ENCODE measurements at places on chromosomes 2 and 18. TPM values are rescaled to one million over a fixed set of nuclear protein-coding genes. Genes with fewer than 3 reads are reported as not detected.

- DNase-seq = no peak
These were observed 230.5 kb upstream of the THSD7B start for GRCh38 chr2:136534811-136535210.

GRCh38 chr2:43226955-43227829 is 786 bp upstream of the ZFP36L2 start:
- peak; percentile 80 for DNase-seq

- no peak for DNase-seq
These were observed 20.8 kb upstream of the TNS1 start for GRCh38 chr2:218023636-218024035.

DNA sequence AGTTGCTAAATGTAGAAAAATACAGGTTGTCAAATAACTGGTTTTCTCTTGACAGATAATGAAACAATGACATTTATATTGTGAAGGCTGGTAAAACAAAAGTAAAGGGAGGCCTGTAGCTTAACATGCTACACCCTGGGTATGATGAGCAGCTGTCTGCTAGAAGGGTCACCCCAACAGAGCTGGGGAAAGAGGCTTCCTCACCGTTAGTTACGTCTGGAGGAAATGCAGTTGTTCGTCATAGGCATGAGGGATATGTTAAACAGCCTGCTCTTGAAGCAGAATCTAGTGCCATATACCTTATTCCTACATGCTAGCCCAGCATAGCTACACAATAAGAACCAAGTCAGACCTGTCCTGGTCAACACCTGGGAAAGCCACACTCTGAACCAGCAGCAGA is 49.9 kb downstream of the LPIN2 start:
- no peak for DNase-seq

STPG4 gene
- total RNA-seq = not detected

KCNG3 gene
- total RNA-seq = 0.02 TPM

MOGAT1 gene
- not detected for total RNA-seq
